ENCODE measurements at places on chromosomes 4 and X.

GRCh38 chr4:4332529-4332928 is 42.5 kb downstream of the ZBTB49 start:
- DNase-seq: no peak

- DNase-seq: peak; percentile 24
These were observed 201.5 kb upstream of the FAM241A start for GRCh38 chr4:111943796-111944203.

GRCh38 chrX:5708251-5708650 is 520.4 kb downstream of the NLGN4X start:
- no peak for DNase-seq

DNA sequence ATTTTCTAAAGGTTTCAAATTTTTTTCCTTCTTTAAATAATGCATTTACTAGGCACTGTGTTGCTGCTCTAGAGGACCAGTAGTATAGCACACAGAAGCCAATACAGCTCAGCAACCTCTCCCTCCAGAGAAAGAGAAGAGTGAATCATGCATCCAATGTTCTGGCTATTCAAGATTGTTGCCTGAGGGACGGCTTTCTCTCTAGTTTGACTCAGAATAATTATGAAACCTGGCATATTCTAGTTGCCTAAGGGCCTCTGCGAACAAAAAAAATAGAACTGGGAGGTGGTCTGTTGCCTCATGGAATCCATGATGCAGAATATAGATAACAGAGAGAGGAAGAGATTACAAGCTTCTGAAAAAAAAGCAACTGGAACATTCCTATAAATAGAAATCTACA is 1233.3 kb upstream of the PABPC4L start:
- no peak for DNase-seq

- DNase-seq: no peak
These were observed 13.7 kb upstream of the DHX15 start for GRCh38 chr4:24598025-24598424.

- no peak for DNase-seq
These were observed 213.3 kb downstream of the GABRG1 start for GRCh38 chr4:45910511-45910910.

DNA sequence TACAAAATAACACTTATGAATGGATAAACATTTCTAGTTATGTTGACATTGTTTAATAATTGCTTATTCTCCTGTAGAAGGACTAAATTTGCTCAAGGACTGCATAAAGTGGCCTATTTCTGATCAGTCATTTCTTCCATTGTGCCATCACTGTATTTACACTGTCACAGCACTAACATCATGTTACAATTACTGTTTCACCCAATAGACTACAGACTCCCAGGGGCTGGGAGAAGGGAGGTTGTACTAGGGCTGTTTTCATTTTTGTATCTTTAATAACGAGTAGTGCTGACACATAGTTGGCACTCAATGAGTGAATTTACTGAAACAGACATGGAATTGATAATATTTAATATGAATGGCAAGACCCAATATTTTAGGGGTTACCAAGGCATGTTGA is 139.5 kb downstream of the SLC10A7 start:
- peak; percentile 19 for DNase-seq

DNA sequence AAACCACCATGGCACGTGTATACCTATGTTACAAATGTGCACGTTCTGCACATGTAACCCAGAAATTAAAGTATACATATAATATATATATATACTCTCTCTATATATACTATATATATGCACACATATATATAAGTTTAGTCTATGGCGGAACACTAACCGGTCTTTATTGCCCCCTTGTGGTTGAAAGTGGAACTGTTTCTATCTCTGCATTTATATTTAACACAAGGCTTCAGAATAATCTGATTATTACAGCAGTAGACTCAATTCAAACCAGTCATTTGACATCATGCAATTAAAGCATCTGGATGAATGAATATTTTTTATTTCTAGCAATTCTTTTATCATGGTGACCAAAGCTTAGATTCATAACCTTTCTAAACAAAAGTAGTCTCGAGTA is 14.6 kb downstream of the RAB9B start:
- DNase-seq: peak; percentile 13

DNA sequence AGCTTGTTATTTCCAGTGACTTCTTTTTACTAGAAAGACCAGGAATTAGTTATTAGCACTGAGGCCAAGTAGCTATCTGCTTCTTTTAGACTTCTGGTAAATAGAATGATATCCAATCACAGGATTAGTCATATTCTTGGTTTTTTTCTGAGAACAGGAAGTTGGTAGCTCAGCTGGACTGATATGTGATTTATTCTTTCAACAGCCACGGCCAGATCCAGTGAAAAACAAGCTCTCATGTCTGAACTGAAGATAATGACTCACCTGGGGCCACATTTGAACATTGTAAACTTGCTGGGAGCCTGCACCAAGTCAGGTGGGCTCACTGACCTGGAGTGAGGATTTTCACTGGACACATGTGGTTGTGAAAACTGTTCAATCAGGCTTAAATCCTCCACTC is 48.6 kb downstream of the PDGFRA start:
- DNase-seq: no peak

DNA sequence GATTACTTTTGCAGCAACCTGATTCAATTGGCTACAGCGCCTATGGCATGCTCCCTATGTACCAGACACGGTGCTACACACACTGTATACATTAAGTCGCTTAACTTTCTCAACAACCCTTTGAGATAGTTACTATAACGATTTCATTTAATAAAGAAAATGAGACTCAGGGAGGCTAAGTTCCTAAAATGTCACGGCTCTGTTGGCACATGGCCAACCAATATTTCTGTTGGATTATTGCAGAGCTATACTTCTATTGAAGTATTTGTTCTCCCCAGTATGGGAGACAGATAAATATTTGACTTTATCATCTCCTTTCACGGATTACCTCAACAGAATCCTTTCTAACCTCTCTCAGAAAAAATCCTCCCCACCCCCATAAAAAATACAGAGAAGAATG is 25.3 kb downstream of the CLNK start:
- DNase-seq: no peak

DNA sequence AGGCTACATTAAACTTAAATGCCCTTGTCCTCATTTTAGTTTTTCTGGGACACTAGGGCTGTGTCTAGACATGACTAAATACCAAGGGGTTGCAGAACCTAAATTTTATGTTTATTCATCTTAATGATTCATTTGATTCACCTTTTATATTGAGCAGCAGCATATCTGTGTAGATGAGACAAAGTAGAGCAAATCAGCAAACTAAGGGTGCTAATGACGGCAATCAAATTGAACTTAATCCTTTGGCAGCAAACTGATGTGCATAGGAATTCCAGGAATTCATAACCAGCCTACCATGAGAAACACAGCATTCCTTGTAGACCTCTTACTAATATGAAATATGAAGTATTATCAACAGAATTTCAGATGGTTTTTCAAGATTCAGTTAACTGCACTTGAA is 25.1 kb downstream of the EPHA5 start:
- DNase-seq: no peak

DNA sequence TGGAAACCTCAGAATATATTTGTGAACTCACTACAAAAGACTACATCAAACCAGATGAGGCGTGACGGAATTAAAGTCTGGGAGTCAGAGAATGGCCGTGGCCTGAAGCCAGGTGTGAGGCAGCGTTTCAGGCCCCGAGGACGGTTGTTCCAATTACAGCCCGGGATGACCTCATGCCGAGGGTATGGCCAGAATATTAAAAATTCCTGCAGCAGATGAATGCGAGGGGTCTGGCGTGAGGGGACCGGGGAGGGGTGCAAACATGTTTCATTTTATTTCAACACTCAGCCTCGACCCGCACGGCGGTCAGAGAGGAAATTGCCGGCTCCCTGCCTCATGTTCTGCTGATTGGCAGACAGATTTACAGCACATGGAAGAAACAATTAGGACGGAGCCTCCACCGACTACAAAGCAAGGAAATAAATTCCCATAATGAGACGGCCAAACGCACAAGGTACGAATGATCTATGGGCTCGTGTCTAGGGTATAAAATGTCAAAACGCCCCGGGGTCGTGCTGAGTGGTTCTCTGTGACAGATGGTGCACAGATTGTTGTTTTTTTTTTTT is 289.7 kb downstream of the SHOX start:
- no peak for DNase-seq

DNA sequence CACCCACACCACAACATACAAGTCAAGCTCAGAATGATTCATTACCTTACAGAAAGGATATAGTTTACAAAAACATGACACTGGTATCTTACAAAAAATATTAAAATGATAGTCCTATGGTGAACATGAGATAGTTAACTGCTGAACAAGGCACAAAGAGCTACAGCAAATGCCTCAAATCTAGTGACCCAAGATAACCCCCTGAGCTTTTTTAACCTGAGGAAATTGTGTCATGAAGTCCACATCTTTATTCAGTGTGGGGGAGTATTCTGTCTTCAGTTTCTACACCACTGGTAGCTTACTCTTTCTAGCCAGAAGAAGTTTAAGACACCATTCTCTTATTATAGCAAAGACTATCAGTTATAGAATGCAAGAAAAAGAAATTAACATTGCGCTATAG is 218.7 kb downstream of the MAPK10 start:
- no peak for DNase-seq

DNA sequence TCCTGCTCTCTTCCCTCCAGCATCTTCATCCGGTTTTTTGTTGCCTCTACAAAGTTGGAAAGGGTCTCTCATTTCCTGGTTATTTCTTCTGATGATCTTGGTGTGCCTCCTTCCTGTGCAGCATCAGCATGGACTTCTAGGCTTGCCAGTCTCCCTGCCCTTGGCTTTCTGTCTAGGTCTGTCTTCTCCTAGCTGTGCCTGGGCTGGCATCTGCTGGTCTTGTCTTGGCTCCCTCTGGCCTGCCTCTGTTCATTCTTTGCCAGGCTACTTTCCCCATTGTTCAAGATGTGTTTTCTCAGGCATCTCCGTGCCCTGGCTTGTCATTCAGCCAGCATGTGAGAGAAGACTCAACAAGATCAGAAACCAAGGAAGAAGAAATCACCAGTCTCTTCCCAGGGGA is 9.7 kb downstream of the ZNF275 start:
- DNase-seq: no peak

- no peak for DNase-seq
These were observed 3.5 kb downstream of the GPR34 start for GRCh38 chrX:41692162-41692749.

DNA sequence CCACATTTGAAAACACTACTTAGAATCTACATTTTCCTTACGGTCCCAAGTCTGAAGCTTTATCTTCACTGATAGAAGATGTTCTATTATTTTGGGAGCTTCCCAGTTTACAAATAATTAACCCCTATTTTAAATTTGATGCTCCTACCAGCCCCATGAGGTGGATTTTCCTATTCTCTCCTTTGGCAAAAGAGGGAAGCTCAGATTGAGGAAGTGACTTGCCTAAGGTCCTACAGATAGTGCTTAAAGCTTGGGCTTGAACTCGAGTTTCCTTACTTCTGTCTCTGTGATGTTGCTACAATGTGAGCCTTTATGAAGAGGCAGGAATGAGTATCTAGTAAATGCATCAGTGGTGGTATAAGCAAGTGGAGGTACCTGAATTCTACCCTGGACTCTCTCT is 27.5 kb downstream of the HEPH start:
- no peak for DNase-seq

DNA sequence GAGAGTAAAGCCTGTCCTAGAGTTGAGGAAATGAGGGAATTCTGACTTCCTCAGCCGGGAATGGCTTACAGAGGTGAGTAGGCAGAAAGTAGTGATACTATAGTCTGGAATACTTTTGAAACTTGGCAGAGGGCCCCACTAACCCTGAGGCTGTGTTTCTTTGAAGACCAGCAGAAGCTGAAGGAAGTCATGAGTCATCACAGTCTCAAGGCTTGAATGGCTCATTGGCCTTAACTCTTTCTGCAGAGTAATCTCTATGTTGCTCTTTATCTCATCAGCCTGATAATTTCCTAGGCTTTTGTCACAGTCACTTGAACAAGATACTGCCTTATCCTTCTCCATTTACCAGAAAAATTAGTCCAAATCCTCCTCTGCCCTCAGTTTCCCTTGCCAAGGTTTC is 80.8 kb downstream of the ANKRD50 start:
- DNase-seq: no peak

DNA sequence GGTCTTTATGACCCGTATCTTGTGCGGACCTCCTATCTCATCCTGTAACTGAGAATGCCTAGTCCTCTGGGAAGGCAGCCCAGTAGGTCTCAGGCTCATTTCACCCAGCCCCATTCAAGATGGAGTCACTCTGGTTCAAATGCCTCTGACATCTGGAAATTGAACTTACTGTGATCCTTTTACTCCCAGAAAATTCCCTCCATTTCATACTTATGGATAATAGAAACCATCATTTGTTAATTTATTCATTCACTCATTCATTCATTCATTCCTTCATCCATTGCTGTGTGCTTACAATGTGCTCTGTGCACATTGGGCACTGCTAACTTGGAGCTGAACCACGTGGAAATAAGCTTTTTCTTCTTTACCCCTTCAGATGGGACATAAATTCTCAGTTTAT is 9.2 kb upstream of the ATP6AP2 start:
- DNase-seq: no peak

DNA sequence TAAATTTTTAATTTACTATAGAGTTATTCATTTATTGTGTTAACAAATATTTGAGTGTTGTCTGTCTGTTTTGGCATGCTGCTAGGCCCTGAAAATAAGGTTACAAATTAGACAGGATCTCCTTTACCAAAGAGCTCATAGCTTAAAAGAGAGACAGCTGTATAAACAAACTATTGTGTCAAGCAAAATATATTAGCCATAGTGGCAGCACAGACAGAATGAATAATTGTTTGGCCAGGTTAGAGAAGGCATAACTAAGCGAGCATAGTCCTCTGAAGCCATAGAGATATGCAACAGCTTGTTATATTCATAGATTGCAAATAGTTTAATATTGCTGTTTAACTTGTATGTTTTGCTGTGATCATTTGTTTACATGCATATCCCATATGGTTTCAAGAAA is 66.7 kb upstream of the NDUFC1 start:
- DNase-seq: peak; percentile 51

DNA sequence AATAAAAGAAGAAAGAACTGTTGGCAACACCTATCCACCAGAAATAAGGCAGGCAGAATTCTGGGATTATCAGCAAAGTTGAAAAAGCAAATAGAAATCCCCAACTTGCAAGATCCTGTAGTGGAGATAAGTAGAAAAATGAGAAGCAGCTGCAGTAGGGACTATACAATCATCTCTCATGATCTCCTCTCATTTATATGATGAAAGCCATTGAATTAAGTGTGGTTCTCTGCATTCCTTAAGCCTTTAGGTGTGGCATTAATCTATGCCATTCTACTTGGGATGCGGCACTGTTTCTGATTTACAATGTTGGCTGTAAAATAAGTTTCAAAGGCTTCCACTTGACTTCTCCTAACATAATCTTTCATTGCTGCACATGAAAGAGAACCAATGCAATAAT is 869.8 kb downstream of the TRAM1L1 start:
- DNase-seq: no peak

DNA sequence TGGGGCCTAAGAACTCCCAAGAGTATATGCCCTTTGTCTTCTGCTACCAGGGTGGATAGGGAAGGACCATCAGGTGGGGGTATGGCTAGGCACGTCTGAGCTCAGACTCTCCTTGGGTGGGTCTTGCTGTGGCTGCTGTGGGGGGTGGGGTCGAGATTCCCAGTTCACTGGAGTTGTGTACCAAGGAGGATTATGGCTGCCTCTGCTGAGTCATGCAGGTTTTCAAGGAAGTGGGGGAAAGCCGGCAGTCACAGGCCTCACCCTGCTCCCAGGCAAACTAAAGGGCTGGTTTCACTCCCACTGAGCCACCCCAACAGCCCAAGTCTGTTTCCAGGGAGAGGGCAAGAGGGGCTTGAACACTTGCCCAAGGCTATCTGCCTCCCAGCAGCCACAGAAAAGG is 249.7 kb downstream of the NR3C2 start:
- no peak for DNase-seq

- DNase-seq: no peak
These were observed 64.7 kb downstream of the TMEM156 start for GRCh38 chr4:38967260-38968095.

All from NCI-H1417 treated with DMSO at 0.1 percent for 48 hours (cell line).